ENCODE measurements at places on chromosomes 5 and 9. TPM values are rescaled to one million over a fixed set of nuclear protein-coding genes. Genes with fewer than 3 reads are reported as not detected.

The MEIKIN gene
- not detected for total RNA-seq

GRCh38 chr9:29213417-29214153 lies 1640.3 kb upstream of the C9orf72 start:
- DNase-seq, result no peak

DNA sequence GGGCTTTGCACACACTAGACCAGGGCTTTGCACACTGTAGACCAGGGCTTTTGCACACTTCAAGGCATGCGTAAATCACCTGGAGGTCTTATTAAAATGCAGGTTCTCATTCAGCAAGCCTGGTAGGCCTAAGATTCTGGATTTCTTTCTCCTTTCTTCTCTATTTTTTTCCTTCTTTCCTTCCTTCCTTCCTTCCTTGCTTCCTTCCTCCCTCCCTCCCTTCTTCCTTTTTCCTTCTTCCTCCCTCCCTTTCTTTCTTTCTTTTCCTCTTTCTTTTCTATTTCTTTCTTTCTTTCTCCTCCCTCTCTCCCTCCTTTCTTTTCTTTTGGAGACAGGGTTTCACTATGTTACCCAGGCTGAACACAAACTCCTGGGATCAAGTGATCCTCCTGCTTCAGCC lies 24.3 kb upstream of the CNOT6 start:
- DNase-seq, result no peak

The NSG2 gene
- not detected for total RNA-seq

DNA sequence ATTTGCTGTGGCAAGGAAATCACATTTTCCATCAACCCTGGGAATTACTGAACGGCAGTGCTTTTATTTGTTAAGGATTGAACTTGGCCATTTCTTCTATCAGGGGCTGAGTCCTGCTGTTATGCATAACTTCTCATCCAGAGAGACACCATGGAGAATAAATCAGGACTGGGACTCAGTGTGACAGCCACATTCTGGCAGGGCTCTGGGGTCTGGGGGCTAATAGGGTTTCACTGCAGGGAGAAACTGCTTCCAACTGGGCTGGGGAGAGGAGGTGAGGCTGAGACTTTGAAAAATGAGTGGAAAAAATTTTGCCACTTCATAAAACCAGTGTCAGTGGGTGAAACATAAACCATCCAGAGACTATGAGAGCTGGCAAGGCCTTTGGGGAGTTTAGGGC lies 95.7 kb upstream of the ALDH1B1 start:
- no peak for DNase-seq

DNA sequence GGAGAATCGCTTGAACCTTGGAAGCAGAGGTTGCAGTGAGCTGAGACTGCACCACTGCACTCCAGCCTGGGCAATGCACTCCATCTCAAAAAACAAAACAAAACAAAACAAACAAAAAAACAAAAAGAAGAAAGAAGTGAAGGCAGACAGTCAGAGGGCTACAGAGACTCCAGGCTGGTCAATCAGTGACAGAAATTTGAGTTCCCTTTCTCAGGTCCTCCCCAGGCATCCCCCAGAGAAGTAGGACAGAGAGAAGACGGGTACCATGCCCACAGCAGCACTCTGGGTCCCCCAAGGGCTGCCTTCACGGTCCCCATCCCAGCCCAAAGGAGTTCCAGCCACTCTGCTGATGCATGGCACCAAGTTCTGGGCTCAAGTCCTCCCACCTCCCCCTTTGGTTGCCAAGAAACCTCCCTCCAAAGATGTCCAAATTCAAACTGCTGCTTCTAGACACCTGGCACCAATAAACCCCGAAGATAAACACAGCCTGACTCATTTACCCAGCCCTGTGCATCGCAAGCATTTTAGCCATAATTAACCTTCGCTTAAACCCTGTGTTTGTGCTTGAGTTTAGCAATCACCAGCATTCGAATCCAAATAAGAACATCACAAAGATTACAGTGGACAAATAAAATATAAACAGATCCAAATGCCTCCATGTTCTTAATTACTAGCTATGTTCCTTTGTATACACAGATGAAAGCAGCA lies 24.0 kb downstream of the SEMA4D start:
- DNase-seq, result no peak

The IFNA2 gene
- not detected for total RNA-seq

GRCh38 chr9:83466877-83467276 lies 71.3 kb downstream of the FRMD3 start:
- DNase-seq, result no peak

- no peak for DNase-seq
These were observed 13.7 kb downstream of the EHMT1 start for GRCh38 chr9:137632230-137633161.

GRCh38 chr9:128124873-128125579 lies 2.5 kb downstream of the PTGES2 start:
- DNase-seq, result peak; percentile 64

DNA sequence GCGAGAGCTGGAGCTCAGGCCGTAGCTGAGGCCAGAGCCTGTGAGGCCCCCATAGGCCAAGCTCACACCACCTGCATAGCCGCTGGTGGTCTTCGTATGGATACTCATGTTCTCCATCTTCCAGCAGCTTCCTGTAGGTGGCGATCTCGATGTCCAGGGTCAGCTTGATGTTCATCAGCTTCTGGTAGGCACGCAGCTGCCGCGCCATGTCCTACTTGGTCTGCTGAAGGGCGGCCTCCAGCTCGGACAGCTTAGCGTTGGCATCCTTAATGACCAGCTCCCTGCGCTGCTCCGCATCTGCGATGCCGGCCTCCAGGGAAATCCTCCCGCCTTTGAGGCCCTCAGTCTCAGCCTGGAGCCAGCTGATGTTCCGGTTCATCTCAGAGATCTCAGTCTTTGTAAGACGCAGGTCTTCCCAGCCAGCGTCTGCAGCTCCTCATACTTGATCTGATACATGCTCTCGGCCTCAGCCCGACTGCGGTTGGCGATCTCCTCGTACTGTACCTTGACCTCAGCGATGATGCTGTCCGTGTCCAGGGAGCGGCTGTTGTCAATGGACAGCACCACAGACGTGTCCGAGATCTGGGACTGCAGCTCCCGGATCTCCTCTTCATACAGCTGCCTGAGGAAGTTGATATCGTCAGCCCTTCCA lies 172.1 kb downstream of the PPP2R2B start:
- DNase-seq, result peak; percentile 43

The AGXT2 gene
- total RNA-seq, result 88.2 TPM

GRCh38 chr9:123834889-123835562 lies 94.9 kb downstream of the DENND1A start:
- no peak for DNase-seq

The PCDHGB1 gene
- total RNA-seq, result 0.93 TPM

DNA sequence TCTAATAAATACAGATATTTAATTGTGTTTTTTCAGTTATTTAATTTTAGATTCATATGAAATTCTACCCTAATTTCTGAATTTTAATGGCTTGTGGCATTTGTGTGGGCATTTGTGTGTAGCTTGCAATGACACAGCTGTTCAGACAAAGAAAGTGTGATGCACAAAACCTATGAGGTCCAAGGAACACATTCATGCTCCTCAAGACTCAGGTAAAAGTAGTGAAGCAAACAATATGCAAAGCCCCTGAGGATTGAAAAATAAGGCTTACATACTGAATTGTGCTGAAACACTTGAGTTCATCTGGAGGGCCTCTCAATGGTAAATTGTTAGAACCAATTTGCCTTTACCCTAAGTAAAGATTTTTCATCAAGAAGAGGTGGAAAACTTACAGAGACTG lies 28.1 kb downstream of the IL7R start:
- DNase-seq, result no peak

The MARCOL gene
- not detected for total RNA-seq

The ST8SIA4 gene
- total RNA-seq, result 1.3 TPM

DNA sequence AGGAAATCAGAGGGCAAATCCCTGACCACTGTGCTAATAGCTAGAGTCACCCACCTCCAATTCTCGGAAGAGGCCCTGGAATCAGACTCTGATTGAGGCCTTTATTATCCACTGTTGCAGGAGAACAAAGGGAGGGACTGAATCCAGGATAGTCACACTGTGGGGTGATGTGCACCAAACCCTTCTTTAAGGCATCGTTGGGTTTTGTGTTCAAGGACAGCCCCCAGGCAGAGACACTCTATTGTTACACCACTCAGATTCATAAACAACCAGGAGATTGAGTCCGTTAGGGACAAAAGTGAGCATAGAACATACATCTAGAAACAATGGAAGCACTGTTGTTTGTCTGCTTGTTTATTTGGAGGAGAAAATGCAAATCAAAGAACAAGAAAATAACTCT lies 124.6 kb upstream of the TBCA start:
- no peak for DNase-seq

DNA sequence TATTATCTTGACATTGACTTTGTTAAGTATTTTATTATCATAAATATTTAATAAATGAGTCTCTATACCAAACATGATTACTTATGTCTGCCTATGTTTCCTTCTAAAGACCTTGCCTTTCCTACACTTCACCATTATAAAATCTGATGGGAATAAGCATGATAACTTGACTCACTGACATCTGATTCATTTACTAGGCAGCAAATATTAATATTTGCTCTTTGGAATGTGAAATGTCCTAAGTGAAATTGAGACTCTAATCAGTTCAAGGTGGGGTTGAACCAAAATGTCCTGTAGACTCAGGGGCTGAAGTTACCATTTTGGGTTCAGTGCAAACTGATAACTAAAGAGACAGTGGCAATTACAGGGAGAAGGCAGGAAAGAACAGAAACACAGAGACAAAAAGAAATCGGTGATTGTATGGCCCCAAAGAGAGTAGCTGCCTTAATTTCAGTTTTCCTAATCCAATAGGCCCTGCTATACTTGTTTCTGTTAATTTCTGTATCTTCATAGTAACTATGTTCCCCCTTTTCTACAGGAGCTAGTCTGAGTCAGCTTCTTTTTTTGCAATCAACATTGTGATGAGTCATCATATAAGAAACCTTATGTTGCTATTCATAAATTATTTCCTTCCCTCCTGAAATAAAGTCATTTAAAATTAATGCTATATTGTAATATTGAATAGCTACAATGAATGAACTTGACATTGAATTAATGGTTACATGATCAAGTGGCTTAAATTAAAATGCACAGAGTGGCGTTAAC lies 296.8 kb downstream of the PDE4D start:
- DNase-seq, result no peak

GRCh38 chr5:36900283-36900682 lies 23.7 kb downstream of the NIPBL start:
- no peak for DNase-seq

The B4GALT7 gene
- 13.1 TPM for total RNA-seq

- peak; percentile 70 for DNase-seq
These were observed 5.6 kb upstream of the C5 start for GRCh38 chr9:121055642-121056143.

All from right lobe of liver (tissue), 6 donors.